ENCODE measurements at places on chromosomes 3 and 15.

DNA sequence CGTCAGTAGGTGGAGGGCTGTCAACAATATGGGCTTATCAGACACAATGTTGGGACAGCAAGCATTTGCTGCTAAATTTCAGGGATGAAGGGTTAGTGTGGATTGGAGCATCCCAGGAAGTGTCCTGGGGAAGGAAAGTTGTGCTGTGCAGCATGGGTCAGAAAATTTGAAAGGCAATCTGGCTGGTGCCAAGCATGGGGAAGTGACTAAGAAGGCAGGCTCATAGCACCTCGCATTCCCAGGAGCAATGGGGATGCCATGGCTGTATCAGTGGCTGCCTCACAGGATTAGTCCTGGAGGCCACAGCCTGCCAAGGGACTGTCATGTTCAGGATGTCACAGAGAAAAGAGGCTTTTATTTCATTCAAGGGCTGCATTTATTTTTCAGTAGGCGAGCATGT is 322.4 kb upstream of the TRIM42 start:
- DNase-seq = no peak

- DNase-seq = no peak
Observed at GRCh38 chr15:37078566-37078965, 21.8 kb downstream of the MEIS2 start.

DNA sequence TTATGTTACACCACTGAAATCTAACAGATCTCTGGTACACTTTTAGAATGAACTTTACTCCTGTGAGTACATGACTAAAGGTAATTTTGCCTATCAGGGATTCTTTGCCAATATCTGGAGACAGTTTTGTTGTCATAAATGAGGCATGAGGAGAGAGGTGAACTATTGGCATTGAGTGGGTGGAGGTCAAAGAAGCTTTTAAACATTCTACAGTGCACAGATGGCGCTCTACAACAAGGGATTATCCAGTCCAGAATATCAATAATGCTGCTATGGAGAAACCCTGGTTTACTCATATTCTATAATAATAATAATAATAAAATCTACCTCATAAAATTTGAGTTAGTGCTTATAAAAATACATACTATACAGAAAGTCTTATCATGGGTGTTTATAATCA is 702.3 kb downstream of the SI start:
- DNase-seq = no peak

- DNase-seq = peak; percentile 11
Observed at GRCh38 chr3:33645060-33645647, 72.9 kb downstream of the CLASP2 start.

- DNase-seq = no peak
Observed at GRCh38 chr3:122903171-122903570, 108.3 kb downstream of the SLC49A4 start.

DNA sequence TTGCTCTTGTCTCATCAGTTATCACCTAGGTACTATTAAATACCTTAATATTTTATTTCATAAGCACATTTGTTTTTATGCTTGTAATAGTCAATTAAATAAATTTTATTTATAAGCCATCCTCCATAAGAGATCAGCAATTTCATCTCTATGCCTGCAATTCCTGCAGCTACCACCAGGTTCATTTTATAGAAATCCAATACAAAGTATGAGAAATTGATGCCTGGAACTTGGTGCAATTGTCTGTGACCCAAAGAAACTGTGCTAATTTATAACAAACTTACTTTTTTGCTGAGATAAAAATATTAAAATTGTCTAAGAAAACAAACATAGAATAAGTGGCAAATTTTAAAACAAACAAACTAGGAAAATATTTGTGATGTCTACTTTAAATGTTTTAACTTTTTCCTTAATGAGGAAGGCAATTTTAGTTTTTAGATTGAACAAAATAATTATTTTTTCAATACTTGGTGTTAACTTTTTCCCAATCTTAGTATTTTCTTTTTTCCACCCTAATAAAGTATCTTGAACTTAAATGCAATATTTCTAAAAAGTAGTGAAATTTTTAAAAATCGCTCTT is 1026.6 kb downstream of the ROBO1 start:
- DNase-seq = no peak

DNA sequence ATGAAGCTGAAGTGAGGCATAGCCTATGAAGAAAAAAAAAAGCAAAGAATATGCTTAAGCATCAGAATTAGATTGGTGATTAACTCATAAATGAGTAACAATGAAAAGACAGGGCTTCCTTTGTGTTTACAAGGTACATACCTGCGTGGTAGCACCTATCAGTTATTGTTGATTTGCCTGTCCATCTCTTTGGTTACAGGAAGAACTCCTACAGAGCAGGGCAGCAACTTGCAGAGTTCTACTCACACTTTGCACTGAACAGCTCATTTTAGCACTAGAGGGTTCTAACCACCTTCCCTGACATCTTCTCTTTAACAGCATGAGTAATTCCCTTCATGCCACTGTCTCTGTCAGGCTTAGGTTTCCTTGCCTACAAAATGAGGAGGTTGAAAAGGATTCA is 166.0 kb downstream of the DPH6 start:
- no peak for DNase-seq

GRCh38 chr3:15151166-15151565 is 52.2 kb upstream of the RBSN start:
- no peak for DNase-seq
